ENCODE measurements at places on chromosomes 4 and X.

GRCh38 chr4:8163436-8164193, 5.0 kb upstream of the ABLIM2 start:
- no peak for DNase-seq

GRCh38 chr4:140052050-140052449, 101.9 kb downstream of the MAML3 start:
- peak; percentile 30 for DNase-seq

DNA sequence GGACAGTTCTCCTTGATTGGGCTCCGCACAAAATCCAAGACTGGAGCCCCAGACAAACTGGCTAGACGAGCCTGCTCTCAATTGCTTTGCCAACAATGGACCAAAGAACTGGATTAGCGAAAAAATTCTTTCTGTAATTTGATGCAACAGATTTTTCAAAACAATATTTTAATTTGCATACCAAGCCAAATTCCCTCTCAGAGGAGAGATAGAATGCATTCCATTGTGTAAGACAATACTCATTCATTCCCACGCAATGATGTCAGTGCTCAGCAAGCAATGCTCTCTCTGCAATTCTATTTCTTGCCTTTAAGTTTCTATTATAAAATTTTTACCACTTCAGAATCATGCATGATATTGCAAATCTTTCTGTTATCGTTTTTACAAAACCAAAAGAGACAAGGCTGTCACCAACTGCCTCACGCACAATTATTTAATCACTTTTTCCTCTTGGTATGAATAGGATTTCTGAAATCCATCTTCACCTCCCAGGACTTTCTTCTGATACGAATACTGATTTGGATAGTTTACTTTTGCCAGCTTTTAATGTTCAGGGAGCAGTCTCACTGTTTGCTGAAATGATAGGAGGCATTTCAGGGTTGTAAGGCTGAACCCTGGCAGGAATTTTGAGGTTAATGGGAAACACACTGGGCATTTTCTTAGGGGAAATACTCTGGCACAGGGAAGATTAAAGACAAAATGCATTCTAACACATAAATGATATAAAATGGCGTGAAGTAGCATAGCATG, 46.1 kb upstream of the HCCS start:
- DNase-seq, result no peak

DNA sequence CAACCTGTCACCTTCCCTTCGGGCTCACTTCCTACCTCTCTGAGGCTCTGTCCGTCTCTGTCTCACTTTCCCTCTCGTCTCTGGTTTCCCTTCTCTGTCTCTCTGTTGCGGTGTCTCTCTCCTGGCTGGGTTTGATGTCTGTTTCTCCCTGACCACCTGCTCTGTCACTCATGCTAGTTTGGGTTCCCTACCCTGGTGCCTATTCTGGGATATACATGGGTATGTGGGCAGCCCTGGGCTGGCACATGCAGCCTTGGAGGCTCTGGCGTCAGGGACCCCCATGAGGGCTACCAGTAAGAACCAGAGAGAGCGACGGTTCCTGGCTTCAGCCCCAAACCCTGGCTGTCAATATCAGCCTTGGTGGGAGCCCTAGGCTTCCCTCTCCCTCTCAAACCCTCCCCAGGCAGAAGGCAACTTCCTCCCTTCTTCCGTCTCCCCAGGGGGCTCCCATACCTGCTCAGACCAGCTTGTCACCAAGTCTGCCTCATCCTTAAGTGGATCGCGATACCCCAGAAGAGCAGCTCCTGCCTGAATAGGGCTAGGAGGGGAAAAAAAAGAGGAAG, 314 bp downstream of the DNASE1L1 start:
- no peak for DNase-seq

- no peak for DNase-seq
Measured at GRCh38 chrX:2874222-2875135, 45.7 kb downstream of the GYG2 start.

DNA sequence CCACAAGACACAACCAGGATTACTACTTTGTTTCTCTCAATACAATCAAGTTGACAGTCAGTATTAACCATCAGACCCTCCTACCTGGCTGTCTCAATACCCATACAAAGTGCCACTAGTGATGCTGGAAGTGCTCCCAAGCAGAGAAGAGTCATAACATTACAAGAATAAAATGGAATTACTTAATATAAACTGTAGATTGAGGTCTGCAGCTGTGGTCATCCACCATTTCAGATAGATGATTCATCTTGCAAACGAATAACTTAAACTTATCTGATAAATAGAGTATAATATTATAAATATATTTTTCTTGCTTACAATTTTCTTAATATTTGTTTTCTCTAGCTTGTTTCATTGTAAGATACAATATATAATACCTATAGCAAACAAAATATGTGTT, 1034.2 kb upstream of the PCDH10 start:
- DNase-seq, result no peak

DNA sequence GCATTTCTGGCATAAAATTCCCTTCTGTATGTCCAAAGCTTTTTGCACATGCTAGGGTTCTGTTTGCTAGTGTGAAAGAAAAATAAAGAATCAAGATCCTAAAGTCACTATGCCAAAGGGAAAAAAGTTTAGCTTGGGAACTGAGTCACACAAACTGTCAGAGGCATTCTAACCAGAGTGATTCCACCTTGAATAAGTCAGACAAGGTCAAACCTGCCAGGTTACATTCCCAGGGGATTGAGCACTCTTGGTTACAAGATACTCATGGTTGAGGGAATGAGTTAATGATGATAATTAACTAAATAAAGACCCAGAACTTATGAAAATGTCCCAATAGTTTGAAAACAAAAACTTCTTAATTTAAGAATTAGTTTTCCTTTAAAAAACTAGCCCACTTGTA, 13.7 kb upstream of the UGT2B17 start:
- DNase-seq, result no peak

- DNase-seq, result no peak
Measured at GRCh38 chrX:116841290-116841689, 378.5 kb upstream of the CT83 start.

DNA sequence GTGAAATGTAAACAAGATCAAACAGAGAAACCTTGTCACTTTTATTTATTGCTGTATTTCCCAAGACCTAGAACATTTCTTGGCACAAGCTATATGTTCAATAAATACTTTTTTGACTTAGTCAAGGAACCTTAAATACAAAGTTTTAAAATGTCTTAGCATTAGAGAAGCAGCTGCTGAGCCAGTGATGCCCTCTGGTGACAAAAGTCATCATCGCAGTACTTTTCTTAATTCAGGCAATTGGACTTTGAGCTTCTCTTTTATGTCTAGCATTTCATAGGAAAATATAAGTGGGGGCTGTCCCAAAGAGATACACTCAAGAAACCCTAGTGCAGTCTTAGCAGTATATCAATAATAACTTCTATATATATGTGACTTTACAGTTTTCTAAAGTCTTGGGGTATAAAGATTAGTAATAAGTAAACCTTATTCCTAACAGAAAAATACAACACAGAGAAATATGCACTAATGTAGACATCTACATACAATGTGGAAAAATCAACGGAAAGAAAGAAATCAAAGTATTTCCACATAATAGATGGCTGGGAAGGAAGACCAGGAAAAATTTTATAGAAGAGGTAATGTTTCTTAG, 118.4 kb downstream of the DTHD1 start:
- no peak for DNase-seq

DNA sequence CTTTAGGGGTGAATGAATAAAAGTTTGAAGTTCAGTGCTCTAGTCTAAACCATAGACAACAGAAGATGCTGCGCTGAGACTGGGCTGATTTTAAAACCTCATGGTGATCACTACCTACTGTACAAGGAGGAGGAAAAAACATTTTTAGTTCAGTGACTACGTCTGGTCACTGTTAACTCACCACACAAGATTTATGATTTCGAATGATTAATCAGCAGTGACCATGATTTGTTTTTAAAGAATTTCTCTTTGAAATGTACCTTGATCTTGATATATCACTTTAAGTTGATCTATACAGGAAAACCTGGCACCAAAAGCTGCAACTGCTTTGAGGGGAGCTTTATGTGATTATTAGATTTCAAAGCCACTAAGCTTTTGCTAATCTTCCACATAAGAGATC, 286.3 kb downstream of the PDGFC start:
- DNase-seq, result no peak

DNA sequence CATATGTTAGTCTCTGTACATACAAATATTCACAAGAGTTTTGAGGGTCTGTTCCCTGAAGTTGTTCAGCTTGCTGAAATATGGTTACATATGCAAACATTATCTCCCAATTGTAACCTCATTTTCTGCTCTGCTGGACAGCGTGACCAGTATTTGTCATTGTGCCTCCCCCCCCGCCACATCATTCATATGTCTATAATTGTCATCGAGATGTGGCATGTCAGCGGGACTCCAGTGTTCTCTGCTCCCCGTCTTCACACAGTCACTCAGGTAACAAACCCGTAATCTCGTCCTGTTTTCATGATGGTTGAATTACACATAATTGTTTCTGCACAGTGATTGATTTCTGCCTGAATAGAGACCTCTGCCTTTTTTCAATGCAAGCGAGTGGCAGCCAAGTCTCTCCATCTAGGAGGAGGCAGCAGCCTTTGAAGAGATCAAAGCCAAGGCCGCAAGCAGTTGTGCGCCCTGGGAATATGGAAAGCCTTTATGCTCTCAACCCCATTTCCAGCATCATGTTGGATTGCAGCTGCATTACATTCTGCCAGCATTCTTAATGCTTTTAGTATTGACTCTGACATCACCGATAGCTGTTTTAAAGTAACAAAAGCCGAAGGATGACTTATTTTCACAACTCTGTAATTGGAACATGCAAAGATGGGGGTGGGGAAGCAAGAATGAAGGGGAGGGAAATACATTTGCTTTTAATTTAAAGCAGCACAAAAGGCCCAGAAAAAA, 27.4 kb downstream of the LEF1 start:
- DNase-seq, result no peak

GRCh38 chr4:140611854-140612253, 43.1 kb upstream of the UCP1 start:
- DNase-seq, result no peak

DNA sequence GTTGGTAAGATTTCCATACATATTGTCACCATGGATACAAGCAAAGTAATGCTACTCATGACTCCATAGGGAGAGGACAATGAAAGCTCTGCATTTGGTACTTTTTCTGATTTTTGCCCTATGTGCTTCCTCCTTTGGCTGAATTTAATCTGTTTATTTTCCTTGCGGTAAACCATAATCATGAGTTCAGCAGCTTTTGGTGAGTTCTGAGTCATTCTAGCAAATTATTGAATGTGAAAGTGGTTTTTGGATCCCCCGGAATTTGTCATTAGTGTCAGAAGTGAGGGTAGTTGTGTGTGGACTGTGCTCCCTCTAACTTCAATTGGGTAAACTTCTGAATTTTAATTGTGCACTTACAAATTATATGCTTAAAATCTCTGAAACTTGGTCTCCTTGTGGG, 170.3 kb downstream of the MOSPD2 start:
- no peak for DNase-seq

DNA sequence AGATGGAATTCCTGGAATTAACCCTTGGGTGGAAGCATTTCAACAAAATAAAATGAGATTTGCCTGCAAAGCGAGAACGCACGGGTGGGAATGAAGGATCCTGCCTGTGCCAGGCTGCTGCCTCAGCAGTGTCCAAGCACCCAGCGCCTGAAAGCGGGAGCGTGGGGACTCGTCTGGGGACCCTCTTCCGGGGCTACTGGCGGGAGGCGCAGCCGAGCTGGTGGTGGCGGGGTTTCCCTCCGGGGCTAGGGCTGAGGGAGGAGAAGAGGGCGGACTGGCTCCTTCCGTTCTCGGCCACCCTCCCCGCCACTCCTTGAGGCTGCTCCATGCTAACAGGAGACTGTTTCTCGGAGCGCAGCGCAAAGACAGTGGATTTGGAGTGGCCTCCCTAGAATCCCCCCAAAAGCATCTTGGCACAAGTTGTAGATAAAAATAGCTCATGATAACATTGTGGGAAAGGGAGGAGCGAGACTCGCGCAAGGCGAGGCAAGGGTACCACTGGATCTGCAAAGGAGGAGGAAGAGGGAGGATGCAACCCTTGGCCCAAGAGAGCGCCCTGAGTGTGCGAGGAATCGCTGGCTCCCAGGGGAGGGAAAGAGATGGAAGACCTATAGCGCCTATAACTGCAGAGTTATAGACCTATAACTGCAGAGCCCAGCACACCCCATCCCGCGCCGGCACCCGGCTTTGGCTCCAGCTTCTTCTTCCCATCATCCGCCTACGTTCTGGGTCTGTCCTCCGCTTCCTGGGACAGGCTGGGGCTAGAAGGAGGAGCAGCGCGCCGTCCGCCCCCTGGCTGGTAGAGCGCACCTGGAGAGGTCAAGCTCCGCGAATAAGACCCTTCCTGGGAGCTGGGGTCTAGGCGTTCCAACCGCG, 1.3 kb downstream of the HS3ST1 start:
- no peak for DNase-seq

GRCh38 chr4:139563515-139563914, 7.5 kb upstream of the SETD7 start:
- DNase-seq, result no peak

GRCh38 chr4:72631296-72631695, 62.3 kb upstream of the ADAMTS3 start:
- no peak for DNase-seq

DNA sequence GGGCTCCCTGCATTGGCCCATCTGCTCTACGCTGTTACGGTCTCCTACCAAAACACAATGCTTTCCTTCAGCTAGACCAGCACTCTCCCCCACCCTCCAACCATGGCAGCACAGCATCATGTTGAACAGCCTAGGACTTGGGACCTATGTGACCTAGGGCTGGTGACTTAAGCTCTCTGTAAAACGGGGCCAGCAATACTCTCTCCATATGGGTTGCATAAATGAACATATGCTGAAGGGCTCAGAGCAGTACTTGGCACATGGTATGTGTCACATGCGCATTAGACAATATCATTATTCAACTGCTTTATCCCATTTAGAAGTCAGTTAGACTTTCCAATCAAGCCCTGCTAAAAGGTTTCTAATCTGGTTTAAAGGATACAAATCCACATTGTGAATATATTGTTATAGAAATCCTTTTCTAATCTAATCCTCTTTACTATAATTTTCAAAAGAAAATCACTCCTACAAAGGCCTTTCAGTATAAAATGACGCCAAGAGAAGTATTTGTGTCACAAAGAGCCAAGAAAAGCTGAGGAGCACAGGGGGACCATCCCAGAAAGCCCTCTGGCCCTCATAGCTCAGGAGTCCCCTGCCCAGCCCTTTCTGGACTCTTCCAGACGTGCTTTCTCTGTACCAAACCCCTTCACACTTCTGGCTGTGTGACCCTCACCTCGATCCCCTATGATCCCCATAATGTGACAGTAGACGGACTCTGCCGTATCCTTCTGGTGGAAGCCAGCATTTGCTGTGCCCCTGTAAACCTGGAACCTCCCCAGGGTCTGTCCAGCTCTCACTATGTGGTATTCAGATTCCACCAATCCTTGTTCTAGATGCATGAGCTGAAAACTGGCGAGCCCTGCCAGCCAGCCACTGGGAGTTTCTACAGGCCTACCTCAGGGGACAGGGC, 42.3 kb downstream of the NSG1 start:
- peak; percentile 4 for DNase-seq

- no peak for DNase-seq
Measured at GRCh38 chr4:89253311-89253710, 54.3 kb downstream of the GPRIN3 start.
